ENCODE measurements at places on chromosomes 5 and 9.
A peak's percentile ranks its signal among the peaks of the same experiment; 100 is the strongest.

GRCh38 chr9:126861707-126862103 lies 1.3 kb downstream of the ZBTB34 start:
- no peak for DNase-seq

GRCh38 chr5:146653560-146653959 lies 137.6 kb upstream of the GPR151 start:
- no peak for DNase-seq

DNA sequence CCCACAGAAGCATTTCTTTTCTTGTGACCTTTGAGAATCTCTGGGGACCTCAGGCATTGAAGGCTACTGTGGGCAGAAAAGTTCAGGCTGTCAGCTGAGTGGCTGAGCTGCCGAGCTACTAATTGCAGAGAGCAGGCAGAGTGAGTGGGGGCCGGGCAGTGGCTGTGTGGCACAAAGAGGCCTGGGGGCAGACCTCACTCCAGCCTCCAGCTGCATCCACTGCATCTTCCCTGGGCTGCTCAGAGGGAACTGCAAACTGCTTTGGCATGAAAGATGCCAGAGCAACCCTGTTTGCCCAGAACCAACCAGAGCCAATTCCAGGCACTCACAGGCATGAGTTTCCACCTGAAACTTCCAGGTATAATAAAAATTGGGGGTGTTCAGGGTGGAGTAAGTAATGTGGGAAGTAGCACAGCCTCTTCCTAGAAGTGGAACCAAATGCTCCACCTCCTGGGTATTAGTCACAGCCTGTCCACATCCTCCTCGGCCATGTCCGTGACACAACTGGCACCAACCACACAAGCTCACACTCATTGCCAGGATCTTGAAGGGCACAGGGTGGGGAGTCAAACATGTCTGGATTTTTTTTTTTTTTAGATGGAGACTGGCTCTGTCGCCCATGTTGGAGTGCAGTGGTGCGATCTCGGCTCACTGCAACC lies 548.9 kb downstream of the BNC2 start:
- DNase-seq = no peak

DNA sequence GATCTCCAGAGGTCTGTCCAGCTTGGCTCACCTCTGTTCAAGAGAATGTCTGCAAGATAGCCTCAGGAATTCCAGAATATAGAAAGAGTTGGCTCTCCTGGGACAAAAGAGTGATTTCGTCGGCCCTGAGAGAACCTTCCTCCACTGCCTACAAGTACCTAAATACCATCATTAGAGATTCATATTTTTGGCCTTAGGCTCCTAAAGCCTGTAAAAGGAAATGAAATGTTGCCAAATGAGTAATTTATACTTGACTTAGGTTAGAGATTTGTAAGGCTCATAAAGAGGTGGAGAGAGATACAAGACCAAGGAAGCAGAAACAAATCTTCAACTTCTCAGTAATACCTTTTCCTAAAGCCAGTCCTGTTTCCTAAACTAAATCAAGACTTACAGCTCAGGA lies 146.2 kb downstream of the CCDC192 start:
- no peak for DNase-seq

GRCh38 chr5:80341016-80341775 lies 21.4 kb downstream of the SPZ1 start:
- DNase-seq = no peak

DNA sequence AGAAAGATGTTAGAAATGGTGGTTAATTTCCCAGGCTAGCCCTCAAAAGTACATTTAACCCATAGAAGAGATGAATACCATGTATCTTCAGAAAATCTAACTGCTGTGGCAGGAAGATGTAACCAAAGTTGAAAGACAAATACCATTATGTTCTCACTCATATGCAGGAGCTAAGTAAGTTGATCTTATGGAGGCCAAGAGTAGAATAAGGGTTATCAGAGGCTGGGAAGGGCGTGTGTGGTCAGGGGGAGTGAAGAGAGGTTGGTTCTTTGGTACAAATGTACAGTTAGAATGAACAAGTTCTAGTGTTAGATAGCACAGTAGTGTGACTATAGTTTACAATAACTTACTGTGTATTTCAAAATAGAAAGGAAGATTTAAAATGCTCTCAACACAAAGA lies 61.7 kb downstream of the CDC14B start:
- DNase-seq = no peak

DNA sequence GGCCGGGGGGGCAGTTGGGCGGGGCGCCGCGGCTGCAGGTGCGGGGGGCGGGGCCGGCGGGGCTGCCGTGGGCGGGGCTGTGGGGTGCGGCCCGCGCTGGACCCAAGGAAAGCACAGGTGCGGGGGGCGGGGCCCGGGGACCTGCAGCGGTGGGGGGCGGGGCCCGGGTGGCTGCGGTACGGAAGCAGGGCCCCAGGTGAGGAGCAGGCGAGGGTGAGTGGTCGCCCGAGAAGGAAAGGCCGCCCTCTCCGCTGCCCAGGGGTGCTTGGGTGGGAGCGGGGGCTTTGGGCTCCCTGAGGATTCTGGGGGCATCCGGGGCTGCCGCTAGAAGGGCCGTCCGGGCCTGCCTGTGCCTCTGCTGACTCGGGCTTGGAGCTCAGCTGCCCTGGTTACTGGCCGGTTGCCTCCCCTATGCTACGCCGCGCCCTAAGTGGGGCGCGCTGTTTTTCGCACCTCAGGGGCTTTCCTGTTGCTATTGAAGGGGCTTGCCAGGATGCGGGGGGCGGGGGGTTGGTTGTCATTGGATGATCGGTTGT lies 767 bp downstream of the RALGPS1 start:
- DNase-seq = peak; percentile 18

- DNase-seq = no peak
Measured at GRCh38 chr5:152503206-152503605, 98.1 kb upstream of the NMUR2 start.

DNA sequence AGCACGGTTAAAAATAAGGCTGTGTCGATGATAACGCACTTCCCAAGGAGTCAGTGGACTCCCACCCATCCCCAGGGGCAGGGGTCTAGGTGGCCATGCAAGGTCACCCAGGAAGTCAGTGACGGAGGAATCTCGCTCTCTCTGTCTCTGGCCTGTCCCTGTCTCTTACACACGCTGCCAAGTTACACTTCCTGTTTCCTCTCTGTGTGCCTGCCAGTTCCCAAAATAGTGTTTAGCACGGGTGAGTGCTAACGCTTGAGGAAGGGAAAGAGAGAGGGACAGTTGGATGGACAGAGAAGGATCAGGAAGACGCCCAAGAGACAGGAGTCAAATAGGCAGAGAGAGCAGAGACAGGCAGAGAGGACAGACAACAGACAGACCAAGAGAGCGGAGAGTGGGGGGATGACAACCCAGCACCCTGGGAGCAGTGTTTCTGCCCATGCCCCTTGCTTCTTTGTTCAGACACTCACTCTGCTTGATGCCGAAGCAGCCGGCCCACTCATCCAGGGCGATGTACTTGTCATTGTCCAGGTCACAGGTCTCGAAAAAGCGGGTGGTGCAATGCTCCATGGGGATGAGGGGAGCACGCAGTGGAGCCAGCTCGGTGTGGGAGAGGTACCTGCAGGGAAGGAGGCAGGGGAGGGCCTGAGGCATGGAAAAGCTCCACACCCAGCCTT lies 23.0 kb downstream of the SPARC start:
- no peak for DNase-seq

- DNase-seq = no peak
Measured at GRCh38 chr5:74042959-74043358, 417.0 kb downstream of the ARHGEF28 start.

DNA sequence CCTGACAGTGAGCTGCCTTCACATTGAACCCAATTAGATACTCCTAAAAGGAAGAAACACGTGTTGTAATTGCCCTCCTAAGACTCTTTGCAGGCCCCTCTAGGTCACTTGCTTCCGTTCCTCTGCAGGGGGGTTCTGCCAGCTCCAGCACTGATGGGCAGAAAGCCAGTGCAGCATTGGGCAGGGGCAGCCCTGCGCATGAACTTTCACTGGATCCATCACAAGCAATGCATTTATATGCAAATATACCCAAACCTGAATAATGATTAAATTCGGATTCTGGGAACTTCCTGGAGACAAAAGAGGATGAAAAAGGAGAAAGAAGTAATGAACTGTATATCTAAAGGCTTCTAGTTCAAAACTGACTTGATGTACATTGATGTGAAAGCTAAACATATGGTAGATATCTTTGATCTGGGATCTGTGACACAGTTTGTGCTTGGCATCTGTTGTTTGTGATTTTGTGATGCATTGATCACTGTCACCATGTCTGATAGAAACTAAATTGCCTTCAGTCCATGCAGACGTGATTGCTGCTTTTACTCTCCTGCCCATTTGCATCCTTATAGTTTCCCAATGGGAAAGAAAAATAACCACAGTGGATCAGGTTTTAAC lies 313.4 kb downstream of the DEPDC1B start:
- DNase-seq = no peak

DNA sequence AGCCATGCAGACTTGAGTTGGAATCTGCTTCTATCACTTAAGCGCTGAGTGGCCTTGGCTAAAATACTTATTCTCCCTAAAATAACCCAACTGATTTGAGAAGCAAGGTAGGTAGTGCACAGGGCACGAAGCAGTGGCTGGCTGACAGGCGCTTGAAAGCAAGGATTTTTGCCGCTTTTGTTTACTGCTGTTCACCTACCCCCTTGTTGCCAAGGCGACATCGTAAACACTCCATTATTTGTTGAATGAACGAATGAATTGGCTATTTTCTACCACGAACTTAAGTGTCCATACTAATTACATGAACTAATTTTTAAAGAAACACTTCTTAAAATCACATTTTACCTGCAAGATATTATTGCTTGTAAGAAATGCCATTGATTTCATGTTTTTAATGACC lies 98.0 kb downstream of the ANKH start:
- DNase-seq = no peak

DNA sequence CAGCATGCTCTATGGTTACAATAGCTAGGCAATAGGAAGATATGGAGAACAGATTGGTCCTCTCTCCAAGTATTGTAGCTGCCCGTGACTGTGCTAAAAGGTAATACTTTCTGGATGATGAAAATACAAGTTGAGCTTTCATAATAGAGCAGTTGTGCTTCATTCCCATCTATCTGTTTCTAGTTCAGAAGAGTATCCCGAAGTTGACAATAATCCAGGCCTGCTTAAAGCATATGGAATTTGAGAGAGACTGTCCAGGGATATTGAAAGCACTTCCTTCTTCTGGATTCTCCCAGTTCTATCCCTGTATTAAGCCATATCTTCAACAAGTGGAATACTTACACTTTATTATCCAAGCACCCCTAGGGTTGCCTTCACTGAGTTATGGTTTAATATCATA lies 350.4 kb downstream of the EFNA5 start:
- no peak for DNase-seq

GRCh38 chr9:95332860-95333259 lies 15.4 kb upstream of the FANCC start:
- DNase-seq = no peak

GRCh38 chr9:125238127-125238914 lies 2.8 kb downstream of the HSPA5 start:
- no peak for DNase-seq

- DNase-seq = no peak
Measured at GRCh38 chr9:113509463-113509862, 45.9 kb downstream of the RGS3 start.

GRCh38 chr5:102554082-102554481 lies 55.3 kb upstream of the SLCO6A1 start:
- no peak for DNase-seq
